ENCODE measurements at places on chromosomes 7 and 10.

DNA sequence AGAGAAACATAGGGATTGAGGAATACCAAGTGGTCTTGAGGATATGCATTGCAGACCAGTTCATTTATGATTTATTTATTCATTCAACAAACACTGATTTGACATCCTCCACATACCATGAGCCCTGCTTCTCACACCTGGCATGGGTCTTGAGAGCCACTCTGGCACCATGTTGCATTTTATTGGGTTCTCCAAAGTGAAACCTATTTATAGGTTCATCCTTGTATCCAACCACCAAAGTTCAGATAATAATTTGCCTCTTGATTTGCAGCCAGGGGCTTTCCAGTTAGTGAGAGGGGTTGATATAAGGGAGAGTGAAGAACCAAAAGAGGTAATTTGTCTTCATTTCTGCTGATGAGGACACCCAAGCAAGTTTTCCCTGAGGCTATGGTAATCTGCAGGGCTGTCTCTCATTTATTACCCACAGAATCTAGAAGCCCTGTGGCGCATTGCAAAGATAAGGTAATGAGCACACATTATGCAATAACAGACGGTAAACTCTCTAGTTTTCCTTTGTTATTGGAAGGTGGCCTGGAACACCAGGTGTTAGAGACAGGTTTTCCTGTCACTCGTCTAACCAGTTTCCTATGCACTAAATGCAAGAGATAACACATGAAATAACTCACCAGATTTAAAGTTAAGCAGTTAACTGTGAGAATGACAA lies 28.8 kb upstream of the ICA1 start:
- no peak for DNase-seq

GRCh38 chr7:13041368-13041988 lies 354.0 kb downstream of the ARL4A start:
- DNase-seq: no peak

GRCh38 chr10:114517368-114518250 lies 113.3 kb upstream of the AFAP1L2 start:
- no peak for DNase-seq

- DNase-seq: no peak
Measured at GRCh38 chr7:2932402-2933251, 88.5 kb upstream of the GNA12 start.

DNA sequence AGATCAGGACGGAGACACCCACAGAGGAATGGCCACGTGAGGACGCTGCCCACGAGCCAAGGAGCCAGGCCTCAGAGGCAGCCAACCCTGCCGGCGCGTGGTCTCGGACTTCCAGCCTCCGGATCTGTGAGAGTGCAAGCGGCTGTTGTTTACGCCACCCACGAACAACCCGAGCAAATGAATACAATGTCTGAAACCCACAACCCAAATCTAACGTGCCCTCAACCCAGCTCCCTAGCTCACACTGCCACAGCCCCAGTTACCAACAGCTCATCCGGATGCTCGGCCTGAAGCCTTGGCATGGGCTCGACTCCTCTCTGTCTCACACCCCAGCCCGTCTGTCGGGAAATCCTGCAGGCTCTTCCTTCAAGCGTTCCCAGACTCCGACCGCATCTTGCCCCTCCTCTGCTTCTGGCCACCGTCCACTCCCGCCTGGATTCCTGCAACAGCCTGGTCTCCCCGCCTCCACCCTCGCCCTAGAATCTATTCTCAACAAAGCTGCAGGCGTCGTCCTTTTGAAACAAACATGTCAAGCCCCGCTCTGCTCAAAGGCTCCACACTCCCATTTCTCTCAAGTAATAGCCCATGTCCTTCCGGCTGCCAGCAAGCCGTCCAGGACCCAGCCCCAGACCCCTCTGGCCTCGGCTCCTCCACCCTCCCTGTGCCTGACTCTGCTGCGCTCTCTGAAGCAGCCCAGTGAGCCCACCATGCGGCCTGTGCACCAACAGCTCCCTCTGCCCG lies 35.3 kb downstream of the STK32C start:
- DNase-seq: no peak

DNA sequence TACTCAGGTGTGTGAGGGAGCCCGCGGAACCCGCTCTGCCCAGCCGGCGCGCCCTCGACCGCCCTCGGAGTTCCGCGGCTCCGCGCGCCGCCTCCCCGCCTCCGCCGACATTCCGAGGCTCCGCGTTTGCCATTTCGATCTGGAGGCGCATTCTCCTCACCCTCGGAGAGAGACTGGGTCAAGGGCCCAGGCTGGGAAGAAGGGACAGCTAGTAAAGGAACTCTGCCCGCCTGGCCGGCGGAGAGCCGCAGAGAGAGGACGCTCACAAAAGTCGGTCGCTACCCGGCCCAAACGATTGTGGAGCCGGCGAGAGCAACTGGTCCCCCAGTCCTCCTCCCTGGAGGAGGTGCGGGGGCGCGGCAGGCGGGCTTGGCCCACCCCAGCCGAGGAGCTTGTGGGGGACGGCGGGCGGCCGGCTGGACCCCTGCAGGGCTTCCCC lies 74.5 kb upstream of the LEP start:
- DNase-seq: no peak

All from activated naive CD4-positive, alpha-beta T cell (primary cell).